ENCODE measurements at places on chromosomes 16 and 17.
A peak's percentile ranks its signal among the peaks of the same experiment; 100 is the strongest.

GRCh38 chr17:76612977-76613851, 27.6 kb upstream of the ST6GALNAC2 start:
- H3K36me3 ChIP-seq = no peaks in the 10 kb centered on the region
- H3K27ac ChIP-seq = no peak overlapping the region
- H3K4me1 ChIP-seq = no peaks in the 10 kb centered on the region
- H3K27me3 ChIP-seq = no peaks in the 10 kb centered on the region

- no peaks in the 10 kb centered on the region for H3K36me3 ChIP-seq
- no peak overlapping the region for H3K27ac ChIP-seq
These were observed 37.4 kb downstream of the DHX38 start for GRCh38 chr16:72131036-72131435.

DNA sequence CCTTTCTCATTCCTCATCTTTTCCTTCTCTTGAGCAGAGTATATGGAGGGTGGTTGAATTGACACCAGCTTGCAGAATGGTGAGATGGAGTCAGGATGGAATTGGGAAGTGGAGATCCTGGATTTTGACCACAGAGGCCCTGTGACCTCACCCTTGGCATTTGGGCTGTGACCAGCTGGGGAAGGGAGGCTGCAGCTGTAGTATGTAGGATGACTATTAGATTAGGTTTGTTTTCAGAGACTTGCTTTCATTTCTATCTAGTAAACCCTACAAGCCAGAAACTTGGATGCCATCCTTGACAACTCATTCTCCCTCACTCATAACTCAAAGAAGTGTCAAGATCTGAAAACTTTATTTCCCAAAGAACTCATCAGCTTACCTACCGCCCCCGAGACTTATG, 5.9 kb downstream of the GNGT2 start:
- H3K36me3 ChIP-seq = no peaks in the 10 kb centered on the region
- no peak for DNase-seq
- no peak overlapping the region for H3K4me3 ChIP-seq
- peaks cover 14% of the 10 kb centered on the region for H3K4me1 ChIP-seq
- H3K27me3 ChIP-seq = no peaks in the 10 kb centered on the region

DNA sequence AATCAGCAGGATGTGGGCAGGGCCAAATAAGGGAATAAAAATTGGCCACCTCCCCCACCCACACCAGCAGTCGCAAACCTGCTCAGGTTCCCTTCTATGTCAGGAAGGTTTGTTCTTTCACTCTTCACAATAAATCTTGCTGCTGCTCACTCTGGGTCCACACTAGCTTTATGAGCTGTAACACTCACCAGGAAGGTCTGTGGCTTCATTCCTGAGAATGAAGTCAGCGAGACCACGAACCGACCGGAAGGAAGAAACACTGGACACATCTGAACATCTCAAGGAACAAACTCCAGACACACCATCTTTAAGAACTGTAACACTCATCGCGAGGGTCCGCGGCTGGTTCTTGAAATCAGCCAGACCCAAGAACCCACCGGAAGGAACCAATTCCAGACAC, 115.5 kb upstream of the TBX2 start:
- H3K4me1 ChIP-seq = no peaks in the 10 kb centered on the region
- DNase-seq = no peak
- no peaks in the 10 kb centered on the region for H3K27me3 ChIP-seq
- no peaks in the 10 kb centered on the region for H3K36me3 ChIP-seq

- no peak overlapping the region for H3K4me3 ChIP-seq
- H3K27ac ChIP-seq = no peak overlapping the region
- no peaks in the 10 kb centered on the region for H3K27me3 ChIP-seq
- no peaks in the 10 kb centered on the region for H3K36me3 ChIP-seq
- no peak for DNase-seq
These were observed 19.0 kb upstream of the N4BP1 start for GRCh38 chr16:48629016-48629415.

GRCh38 chr17:50511058-50511457, 2.8 kb downstream of the MYCBPAP start:
- peak overlapping the region; percentile 13 for H3K27ac ChIP-seq
- H3K27me3 ChIP-seq = no peaks in the 10 kb centered on the region
- no peaks in the 10 kb centered on the region for H3K36me3 ChIP-seq
- DNase-seq = peak; percentile 51
- H3K4me1 ChIP-seq = peaks cover 31% of the 10 kb centered on the region

GRCh38 chr16:78869492-78869891, 731.0 kb downstream of the MAF start:
- H3K27ac ChIP-seq = no peak overlapping the region
- no peaks in the 10 kb centered on the region for H3K4me1 ChIP-seq
- H3K36me3 ChIP-seq = no peaks in the 10 kb centered on the region
- no peaks in the 10 kb centered on the region for H3K27me3 ChIP-seq
- DNase-seq = peak; percentile 20
- no peak overlapping the region for H3K4me3 ChIP-seq

DNA sequence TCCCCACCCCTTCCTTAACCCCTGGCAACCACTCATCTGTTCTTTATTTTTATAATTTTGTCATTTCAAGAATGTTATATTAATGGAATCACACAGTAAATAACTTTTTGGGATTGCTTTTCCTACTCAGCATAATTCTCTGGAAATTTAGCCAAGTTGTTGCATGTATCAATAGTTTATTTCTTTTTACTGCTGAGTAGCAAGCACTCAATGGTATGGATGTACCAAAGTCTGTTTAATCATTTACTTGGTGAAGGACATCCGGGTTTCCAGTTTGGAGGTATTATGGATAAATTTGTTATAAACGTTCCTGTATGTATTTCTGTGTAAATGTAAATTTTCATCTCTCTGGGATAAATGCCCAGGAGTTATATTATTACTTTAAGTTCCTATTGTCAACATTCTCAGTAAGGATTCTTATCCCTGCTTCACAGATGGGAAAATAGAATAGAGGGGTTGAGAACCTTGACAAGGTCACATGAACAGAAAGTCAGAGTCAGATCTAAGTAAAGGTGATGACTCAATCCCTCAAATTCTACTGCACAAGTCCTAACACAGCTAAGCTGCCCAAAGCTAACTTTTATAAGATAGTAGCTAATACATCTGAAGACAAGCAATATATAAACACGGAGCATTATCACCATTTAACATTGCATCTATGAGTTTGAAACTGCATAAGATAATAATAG, 62.4 kb upstream of the MTMR4 start:
- no peaks in the 10 kb centered on the region for H3K27me3 ChIP-seq
- H3K4me3 ChIP-seq = no peak overlapping the region
- DNase-seq = no peak
- H3K27ac ChIP-seq = no peak overlapping the region
- H3K4me1 ChIP-seq = no peaks in the 10 kb centered on the region
- H3K36me3 ChIP-seq = no peaks in the 10 kb centered on the region

DNA sequence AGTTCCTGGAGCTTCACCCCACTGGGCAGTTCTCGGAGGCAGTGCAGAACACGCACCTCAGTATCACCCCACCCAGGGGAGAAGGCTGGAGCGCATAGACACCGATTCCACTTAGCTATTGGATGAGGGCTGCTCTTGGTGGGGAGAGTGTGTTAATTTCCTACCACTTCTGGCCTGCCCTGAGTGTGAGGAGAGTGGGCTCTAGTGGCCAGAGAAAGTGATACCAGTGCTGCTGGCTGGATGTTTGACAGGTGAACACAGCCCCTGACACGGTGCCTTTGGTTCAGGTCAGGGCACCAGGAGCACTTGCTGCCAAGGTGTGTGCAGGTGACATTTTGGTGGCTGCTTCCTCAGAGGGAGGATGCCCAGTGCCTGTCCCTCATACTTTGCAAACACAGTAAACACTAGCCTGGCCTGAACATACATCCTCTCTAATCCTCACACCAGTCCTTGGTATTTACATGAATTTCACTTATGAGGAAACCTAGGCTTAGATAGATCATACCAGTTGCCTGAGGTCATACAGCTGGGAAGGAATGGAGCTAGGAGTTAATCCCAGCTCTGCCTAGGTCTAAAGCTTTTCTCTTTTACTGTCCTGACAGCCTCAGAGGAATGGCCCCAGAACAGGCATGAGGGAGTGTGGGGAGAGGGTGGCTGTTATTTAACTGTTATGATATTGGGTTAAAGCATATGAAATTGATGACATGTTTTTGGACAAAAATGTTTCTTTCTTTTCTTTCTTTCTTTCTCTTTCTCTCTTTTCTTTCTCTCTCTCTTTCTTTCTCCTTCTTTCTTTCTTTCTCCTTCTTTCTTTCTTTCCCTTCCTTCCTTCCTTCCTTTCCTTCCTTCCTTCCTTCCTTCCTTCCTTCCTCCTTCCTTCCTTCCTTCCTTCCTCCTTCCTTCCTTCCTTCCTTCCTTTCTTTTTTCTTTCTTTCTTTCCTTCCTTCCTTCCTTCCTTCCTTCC, 21.0 kb upstream of the ITGAX start:
- H3K4me1 ChIP-seq = peaks cover 4% of the 10 kb centered on the region
- DNase-seq = peak; percentile 33
- no peaks in the 10 kb centered on the region for H3K36me3 ChIP-seq
- no peaks in the 10 kb centered on the region for H3K27me3 ChIP-seq

- no peaks in the 10 kb centered on the region for H3K27me3 ChIP-seq
- no peaks in the 10 kb centered on the region for H3K36me3 ChIP-seq
- DNase-seq = no peak
- no peak overlapping the region for H3K27ac ChIP-seq
- H3K4me1 ChIP-seq = no peaks in the 10 kb centered on the region
These were observed 117.9 kb upstream of the MPHOSPH6 start for GRCh38 chr16:82287937-82288336.

GRCh38 chr17:7912927-7913524, 3.1 kb downstream of the RNF227 start:
- peaks cover 37% of the 10 kb centered on the region for H3K36me3 ChIP-seq
- DNase-seq = peak; percentile 77
- no peak overlapping the region for H3K27ac ChIP-seq
- peaks cover 26% of the 10 kb centered on the region for H3K4me1 ChIP-seq
- H3K4me3 ChIP-seq = no peak overlapping the region

DNA sequence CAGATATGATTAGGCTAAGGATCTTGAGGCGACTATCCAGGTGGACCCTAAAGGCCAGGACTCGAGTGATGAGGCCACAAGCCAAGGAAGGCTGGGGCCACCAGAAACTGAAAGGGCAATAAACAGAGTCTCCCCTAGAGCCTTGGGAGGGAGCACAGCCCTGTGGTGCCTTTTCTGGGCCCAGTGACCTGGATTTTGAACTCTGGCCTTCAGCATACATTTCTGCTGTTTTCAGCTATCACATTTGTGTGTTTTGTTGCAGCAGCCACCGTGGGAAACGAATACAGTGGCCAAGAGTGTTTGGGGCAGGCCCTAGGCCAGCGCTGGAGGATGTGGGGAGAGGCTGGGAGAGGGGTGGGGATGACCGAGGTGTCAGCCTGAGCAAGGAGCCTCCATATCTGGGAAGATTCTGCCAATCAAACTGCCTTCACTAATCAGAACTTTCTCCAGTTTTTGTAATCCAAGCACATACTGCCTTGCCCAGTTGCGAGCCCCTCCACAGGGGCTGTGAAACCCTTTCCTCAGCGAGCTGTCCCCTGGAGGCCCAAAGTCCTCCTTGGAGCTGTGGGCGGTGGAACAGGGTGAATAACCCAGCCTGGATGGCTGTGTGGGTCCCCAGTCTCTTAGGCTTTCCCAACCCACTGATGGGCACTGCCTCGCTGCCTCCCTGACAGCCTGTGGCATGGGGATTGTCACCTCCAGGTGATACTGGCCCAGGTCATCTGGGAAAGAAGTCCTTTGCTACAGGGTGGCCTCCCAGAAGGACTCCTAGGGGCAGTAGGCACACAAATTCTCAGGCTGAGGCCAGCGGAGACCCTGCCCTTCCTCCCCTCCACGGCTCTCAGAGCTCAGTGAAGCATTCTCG, 16.8 kb downstream of the B9D1 start:
- no peak for DNase-seq
- no peaks in the 10 kb centered on the region for H3K4me1 ChIP-seq
- H3K36me3 ChIP-seq = no peaks in the 10 kb centered on the region
- no peak overlapping the region for H3K4me3 ChIP-seq
- H3K27ac ChIP-seq = no peak overlapping the region

DNA sequence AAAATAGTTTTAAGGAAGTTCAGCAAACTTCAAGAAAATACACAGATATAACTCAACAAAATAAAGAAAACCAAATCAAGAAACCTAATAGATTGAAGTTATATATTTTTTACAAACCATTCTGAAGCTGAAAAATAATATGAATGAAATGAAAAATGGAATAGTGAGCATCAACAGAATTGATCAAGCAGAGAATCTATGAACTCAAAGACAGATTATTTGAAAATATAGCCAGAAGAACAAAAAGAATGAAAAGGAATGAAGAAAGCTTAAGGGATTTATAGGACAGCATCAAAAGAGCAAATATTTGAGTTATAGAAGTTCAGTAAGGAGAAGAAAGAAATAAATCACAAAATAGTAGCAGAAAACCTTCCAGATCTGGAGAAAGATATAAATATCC, 37.8 kb downstream of the CDR2 start:
- H3K27me3 ChIP-seq = no peaks in the 10 kb centered on the region
- H3K27ac ChIP-seq = no peak overlapping the region
- H3K36me3 ChIP-seq = peaks cover 48% of the 10 kb centered on the region
- DNase-seq = no peak
- H3K4me1 ChIP-seq = no peaks in the 10 kb centered on the region
- H3K4me3 ChIP-seq = no peak overlapping the region
